ENCODE measurements at places on chromosomes 16 and 17. TPM values are rescaled to one million over a fixed set of nuclear protein-coding genes. Genes with fewer than 3 reads are reported as not detected.

The WFDC1 gene
- total RNA-seq = 92.6 TPM

The KRT40 gene
- total RNA-seq = not detected

The TMEM94 gene
- total RNA-seq = 106 TPM

The PLCD3 gene
- 63.6 TPM for total RNA-seq

The C16orf46 gene
- total RNA-seq = 1.2 TPM

The ZP2 gene
- total RNA-seq = 0.09 TPM

DNA sequence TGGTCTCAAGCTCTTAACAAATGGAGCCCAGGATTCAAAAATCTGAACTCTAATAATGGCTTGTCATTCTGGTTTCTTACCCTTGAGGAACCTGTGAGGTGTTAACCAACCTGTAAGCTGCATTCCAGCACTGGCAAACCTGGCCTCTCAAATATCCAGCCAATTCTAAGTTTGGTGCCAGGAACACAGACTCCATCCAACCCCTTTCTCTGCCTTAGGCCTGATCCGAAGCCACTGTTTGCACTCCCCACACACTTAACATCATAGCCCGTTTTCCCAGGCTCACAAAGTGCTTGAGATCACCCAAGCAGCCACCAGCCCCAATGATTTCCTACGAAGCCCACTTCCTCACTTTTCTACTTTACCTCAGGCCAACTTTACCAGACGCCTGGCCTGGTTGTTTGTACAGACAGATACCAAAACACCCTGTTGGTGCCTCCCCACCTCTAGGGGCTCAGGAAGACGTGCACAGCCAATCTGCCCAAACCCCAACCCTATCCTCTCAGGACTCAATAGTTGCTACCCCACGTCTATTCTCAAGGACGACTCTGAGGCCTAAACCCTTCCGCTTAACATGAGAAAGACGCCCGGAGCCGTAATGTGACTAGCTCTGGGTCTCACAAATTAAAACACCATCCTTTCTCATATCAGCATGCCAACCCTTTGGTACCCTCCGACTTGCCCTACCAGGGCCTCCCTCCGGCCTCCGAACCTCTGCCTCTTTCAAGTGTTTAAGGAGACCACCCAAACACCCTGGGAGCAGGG lies 3.2 kb upstream of the PER1 start:
- DNase-seq = no peak

DNA sequence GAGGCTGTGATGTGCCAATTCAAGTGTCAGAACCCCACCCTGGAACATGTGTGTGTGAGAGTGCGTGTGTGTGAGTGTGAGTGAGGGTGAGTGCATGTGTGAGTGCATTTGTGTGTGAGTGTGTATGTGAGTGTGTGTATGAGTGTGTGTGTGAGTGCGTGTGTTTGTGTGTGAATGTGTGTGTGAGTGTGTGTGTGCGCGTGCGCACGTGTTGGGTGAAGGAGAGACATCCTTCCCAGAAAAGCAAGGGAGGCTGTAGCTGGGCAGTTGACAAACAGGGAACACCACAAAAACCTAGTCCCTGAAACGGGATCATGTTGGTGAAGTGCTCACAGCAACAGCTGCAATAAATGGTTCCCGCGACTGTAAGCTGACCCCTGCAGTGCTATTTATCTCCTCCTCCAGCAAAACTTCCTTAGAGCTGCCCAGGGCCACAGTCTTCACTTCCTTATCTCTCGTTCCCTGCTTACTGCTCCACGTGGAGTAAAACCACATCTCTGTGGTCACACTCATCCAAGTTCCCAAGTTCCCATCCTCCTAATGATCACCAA lies 40.1 kb upstream of the RPL38 start:
- no peak for DNase-seq

DNA sequence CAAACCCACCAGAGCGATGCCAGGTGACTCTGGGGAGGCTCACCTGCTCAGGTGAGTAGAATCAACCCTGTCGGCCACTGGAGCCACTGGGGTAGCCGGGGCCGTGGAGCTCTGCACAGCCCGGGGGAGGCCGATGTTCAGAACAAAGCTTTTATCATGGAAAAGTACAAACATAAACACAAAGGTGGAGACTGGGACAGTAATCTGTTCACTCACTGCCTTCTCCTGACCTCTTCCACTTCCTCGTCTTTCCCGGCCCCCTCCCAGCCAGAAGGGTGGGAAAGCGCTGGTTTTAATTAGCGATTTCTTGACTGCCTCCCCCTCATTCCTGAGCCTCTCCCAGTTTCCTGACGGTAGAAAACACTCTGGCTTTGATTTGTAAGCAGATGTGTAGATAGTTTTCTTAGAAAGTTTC lies 9.8 kb upstream of the TEX19 start:
- DNase-seq = no peak

DNA sequence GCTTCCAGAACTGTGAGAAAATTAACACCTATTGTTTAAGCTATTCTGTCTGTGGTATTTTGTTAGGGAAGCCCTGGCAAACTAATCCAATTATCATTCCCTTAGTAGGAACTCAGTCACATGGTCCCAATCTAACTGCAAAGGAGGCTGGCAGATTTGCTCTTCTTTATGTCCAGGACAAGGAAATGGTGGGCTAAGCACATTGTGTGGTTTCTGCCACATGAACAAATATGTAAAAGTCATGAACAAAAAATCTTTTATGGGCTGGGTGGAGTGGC lies 278.6 kb upstream of the RPL38 start:
- DNase-seq = no peak

DNA sequence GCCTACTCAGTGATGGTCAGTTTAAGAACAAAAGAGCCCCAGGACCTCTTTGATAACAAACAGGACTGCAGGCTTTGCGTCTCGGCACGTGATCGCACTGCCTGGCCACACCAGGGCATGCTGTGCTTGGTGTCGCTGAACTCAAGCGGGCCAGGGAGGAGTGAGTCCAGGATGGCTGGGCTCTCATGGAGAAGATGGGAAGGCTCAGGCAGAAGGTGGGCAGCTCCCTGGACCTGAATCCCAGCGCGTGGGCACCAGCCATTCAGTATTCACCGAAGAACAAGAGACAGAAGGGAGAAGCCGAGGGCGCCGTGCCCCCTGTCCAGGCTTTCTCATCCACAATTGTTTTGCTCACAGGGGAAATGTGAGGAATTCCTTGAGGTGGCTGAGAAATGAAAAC lies 11.9 kb downstream of the KATNB1 start:
- DNase-seq = no peak

- DNase-seq = no peak
Measured at GRCh38 chr17:72077326-72077960, 43.4 kb upstream of the SOX9 start.

GRCh38 chr16:12786081-12786480 lies 17.6 kb downstream of the CPPED1 start:
- no peak for DNase-seq

DNA sequence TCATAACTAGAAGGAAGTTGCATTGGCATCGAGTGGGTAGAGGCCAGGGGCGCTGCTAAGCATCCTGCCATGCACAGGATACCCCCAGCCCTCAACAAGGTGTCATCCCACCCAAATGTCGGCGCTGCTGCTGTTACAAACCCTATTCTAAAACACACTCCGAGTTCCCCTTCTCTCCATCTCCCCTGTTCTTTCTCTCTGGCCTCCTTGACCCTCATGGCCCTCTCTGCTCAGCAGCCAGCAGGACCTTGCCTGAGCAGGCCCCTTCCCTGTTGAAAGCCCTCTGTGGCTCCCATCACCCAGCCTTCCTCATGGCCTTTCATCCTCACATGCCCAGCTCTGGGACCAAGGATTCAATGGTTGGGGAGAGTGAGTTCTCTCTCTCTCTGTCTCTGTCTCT lies 22.3 kb upstream of the CACNG5 start:
- no peak for DNase-seq

DNA sequence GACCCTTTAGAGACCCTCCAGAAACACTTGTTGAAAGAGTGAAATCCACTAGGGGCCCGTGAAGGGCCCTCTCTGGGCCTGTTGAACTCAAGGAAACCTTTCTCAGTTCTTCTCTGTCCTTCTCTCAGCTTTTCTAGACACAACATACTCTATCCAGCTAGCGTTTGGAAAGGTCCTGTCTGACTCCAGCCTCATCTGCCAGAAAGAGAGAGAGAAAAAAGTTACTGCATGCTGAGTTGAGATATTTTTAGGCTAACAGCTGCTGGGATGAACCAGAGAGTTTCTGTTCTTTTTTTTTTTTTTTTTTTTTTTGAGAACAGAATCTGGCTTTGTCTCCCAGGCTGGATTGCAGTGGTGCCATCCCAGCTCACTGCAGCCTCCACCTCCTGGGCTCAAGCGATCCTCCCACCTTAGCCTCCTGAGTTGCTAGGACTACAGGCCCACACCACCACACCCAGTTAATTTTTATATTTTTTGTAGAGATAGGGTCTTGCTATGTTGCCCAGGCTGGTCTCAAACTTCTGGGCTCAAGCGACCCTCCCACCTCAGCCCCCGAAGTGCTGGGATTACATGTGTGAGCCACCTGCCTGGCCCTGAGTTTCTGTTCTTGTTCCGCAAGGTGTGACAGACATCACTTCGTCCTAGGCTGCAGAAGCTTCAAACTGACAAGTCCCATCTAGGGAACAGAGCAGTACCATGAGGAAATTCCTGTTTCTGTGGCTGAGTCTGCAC lies 14.9 kb upstream of the TEX2 start:
- DNase-seq = no peak

Data from mucosa of gallbladder (tissue), 1 donor.